ENCODE measurements at places on chromosomes 2 and 18.

DNA sequence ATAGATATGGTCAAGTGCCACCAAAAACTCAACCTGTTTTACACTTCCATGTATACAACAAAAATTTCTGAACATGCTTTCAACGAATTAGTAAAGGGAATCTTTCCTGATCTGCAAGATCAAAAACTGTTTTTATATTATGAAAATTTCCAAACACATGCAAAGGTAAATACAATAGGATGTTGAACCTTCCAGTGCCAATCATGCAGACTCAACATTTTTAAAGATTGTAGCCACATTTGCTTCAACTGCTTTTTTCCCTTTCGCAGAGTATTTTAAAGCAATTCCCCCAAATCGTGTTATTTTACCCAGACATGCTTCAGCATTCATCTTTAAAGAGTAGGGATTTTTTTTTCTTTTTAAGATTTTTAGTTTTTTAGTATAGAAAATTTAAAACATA is 40.3 kb downstream of the UBR3 start:
- no peak for DNase-seq

DNA sequence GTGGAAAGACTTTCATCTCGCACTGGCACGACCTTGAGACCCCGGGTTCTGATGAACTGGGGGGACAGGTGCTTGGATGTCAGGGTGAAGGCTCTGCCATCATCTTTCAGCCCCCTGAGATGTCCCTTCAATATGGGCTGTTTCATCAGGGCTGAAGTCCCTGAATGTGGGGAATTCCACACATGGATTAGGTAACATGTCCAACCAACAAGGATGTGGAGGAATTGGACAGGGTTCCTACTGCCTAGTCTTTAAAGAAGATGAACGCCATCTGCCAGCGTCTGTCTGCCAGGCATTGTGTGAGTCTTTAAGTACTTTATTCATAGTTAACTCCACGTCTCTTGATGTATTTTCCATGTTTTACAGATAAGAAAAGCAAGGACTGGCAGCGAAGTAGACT is 5.9 kb upstream of the GRHL1 start:
- no peak for DNase-seq

DNA sequence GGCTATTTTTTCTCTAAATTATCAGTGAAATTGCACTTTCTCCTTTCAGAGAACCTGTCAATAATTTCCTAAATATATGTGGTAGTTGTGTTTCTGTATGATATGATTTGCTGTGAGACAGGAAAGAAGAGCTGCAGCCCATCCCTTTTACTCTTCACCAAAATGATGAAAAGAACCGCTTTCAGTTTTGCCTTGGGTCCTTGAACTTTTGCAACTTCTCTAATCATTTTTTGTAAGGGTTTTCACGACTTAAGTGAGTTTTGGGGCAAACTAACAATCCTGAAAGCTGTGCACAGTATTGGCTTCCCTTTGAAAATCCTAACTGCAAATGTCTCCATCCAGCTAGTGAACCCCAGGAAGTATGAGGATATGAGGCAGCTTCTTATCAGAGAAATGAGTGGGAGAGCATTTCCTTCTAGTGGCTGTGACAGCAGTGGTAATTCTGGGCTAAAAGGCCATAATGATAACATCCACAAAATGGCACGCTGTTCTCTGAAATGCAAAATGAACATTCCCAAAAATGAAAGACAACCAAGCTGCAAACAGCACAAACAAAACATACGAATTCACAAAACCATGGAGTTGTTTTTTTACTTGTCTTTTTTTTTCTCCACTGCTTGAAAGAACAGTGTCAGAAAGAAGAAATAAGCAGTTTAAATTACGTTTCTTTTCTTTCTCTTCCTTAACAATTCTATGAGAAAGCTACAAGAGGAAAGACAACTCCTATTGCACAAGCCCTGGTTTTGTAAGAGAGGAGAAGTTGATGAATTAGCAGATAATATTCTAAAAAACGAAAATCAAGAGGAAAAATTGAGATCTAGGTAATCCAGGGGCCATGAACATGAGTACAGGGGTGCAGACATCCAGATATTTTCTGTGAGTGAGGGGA is 1291.6 kb upstream of the ZEB2 start:
- DNase-seq = no peak

GRCh38 chr2:51256736-51257135 is 224.8 kb upstream of the NRXN1 start:
- DNase-seq = no peak

- peak; percentile 44 for DNase-seq
Measured at GRCh38 chr2:64524604-64525316, 632 bp downstream of the AFTPH start.

Data from NCI-H69 (cell line).